ENCODE measurements at places on chromosomes 2 and 18.

GRCh38 chr2:239586651-239587310 is 186.0 kb upstream of the HDAC4 start:
- DNase-seq = no peak

DNA sequence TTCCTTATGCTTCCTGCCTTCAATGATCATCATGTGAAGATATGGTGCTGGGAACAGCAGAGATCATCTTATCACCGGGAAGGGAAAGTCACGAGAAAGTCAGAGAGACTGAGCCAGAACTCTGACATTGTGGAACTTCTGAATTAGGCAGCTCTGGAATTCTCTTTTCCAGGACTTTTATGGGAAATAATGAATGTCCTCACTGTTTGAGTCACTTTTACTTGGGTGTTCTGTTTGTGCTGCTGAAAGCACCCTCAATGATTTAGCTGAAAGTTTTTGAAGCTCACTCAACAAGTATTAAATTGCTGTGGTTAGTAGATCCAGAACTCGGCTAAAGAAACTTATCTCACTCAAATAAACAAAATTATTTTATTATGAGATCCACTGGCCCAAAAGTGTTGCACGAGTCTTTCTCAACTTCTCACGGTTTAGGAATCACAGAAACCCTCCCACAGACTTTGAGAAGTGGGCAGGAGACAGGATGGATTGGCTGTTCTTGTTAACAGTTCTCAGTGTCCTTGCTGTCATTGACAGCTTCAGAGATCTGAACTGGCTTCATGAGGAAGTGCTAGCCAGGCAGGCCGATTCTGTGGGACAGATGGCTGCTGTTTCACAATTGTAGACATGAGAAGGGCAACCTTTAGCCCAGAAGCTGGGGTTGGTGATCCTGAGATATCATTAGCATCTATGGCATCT is 26.4 kb upstream of the ATRAID start:
- DNase-seq = no peak

DNA sequence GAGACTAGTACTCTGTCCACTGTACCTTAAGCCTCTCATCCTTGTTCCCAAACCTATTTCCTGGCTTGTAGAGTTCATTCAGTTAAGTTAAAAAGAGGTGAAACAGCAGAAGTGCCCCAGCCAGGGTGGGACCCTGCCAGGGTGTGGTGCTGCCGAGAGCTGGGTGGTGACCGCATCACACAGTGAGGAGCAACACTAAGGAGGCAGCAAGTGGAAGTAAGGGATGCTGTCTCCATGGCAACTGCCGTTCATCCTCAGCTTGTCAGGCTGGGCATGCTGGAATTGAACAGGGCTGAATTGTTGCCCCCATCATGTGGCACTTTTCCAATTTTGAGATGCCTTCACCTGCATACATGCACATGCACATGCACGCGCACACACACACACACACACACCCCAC is 77.0 kb downstream of the VSNL1 start:
- DNase-seq = no peak

DNA sequence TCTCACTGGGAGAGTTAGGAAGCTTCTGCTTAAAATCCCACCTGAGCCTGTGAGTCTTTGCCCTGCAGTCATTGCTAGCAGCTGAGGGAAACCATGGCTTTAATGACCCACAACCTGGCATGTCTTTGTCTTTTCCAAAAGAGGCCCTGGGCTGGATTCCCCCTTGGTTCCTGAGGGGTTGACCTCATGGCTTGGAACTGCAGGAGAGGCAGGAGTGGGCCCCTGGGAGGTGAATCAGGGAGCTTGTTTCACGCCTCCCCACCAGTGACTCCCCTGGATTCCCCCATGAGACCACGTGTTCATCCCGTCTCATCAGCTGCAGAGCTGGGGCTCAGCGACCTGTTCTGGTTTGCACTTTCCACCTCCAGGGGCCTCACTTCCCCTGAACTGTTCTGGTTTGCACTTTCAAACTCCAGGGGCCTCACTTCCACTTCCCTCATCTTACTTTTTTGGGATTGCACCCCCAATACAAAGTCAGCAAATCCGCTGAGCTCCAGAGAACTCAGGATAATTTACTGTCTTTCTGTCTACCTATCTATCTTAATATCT is 58.5 kb upstream of the TMEM18 start:
- no peak for DNase-seq

DNA sequence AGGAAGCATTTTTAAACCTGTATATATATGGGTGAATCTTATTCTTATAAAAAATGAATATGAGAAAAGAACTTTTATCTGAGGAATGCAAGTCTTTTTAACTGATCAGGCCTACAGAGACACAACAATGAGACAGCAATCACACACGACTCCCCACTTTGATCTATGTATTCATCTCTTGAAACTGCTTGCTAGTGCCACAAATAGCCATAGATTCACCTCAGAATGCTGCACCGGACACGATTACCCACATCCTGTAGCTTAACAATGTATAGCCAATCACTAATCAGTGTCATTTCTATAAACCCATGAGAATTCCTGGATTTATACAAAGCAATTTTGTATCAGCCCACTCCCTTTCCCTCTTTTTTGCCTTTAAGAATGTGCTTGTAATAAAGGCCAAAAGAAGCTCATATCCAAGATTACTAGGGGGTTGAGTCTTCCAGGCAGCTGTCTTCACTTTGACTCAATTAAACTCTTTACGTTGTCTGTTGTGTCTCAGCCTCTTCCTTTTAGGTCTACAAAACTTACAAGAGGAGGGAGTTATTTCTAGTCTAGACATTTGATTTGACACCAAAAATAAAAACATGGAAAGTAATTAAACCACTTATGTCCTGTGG is 94.9 kb downstream of the MBD2 start:
- no peak for DNase-seq

DNA sequence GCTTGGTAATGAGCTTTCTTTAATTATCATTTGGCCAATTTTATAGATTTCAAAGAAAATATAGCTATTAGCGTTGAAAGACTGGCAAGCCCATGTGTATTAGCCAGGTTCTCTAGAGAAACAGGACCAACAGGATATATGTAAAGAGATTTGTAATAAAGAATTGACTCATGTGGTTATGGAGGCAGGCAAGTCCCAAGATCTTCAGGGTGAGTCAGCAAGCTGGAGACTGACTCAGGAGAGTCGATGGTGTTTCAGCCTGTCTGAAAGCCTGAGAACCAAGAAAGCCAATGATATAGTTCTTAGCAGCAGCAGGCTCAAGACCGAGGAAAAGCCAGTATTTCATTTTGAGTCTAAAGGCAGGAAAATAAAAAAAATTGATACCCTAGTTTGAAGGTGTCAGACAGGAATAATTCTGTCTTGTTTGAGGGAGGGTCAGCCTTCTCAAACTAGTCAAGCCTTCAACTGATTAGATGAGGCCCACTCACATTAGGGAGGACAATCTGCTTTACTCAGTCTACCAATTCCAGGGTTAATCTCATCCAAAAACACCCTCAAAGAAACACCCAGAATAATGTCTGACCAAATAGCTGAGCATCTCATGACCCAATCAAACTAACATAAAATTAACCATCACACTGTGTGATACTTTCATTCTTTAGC is 78.3 kb upstream of the CRIM1 start:
- no peak for DNase-seq

DNA sequence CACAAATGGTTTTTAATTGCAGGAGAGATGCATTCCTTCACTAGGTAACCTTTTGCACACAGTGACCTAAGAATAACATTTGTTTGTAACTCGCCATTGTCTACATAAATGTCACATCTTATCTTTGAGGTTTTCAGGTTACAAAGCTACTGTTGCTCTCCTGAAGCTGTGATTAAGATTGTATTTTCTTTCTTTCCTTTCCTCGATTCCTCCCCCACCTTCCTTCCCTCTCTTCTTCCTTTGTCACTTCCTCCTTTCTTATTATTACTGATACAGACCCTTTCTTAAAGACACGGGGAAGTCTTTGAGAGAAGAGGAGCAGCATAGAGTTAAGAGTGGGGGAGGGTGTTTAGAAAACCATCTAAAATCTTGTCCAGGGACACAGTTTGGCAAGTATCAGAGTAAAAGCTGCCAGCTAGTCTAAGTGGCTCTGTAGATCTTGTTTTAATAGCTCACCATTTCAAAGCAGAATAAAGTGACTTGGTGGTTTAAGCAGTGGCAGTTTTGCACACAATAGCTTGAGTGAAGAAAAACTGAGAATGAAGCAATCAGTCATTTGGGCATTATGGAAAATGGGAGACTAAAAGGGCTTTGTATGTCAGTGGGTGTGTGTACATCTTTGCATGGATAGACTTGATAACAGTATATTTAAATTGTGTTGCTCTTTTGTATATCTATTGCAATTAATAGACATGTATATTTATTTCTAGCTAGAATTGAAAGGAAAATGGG is 10.9 kb downstream of the CERS6 start:
- no peak for DNase-seq

- DNase-seq = peak; percentile 77
Measured at GRCh38 chr2:177753682-177754491, 318.7 kb downstream of the PDE11A start.

DNA sequence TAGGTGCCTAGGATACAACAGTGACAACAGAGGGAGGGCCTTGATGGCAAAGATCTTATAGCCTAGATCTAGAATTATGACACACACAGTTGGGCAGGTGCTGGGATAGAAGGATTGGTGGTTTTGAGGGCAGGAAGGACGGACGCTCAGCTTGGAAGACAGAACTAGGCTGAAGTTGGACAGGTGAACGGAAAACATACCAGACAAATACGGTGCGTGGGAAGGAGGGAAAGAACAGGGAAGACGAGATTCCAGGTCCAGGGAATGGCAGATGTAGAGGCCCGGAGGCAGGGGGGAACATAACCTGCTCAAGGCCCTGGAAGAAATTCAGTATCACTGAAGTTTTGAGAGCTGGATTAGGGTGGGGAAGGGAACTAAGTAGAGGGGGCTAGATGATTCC is 40.8 kb downstream of the CRACDL start:
- no peak for DNase-seq

DNA sequence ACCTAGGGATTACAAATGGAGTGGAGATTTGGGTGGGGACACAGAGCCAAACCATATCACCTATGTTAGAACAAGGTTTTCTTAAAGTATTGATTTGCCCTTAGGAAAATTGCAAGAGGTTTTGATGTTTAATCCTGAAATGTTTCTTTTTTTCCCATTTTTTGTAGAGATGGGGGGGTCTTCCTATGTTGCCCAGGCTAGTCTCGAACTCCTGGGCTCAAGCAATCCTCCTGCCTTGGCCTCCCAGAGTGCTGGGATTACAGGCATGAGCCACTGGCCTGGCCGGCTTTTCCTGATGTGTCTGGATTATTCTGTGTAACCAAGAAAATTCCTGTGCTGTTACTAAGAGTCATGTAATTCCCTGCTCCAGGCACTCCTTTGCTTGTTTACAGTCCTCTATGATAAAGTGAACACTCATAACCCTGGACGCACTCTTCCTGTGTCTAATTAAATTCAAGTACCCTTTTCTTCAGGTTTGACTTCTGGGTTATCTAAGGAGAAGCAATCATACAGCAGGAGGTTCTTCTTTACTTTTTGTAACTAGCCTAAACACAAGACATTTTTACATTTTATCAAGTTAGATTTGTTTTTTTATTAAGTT is 15.0 kb upstream of the CTDP1 start:
- DNase-seq = no peak

Data from erythroblast (primary cell).